Stimulated activated CD4-positive, alpha-beta T cell treated with anti-CD3 and anti-CD28 coated beads, Interleukin-4, amount 100 ng/mL, for 1 hour (primary cell): ENCODE measurements at places on chromosomes 11 and 22.

DNA sequence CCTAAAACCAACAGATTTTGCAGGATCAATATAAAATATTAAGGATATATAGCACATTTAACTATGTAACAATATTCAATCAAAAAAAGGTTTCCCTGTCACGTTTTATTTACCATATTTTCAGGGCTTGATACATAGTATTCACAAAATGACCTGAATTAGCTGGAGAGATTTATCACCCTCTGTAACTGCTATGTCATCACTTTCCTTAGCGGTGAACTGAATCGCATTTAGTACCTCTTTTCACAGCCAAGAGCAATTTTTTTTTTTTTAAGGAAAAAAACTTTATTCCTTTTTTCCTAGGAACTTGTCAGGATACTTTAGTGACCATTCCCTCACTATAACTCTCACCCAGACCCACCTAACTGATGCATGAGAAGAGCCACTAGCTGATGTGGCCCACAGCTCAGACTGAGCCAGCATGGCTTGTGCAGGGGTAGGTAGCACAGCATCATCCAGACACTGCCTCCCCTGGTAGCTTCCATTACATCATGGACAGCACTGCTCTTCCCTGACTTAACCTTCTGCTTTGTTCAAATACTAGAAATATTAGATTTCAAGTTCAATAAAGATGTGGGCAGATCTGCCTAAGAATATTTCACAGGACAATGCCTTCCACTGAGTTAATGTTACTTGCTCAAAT lies 17.0 kb upstream of the GPR83 start:
- DNase-seq = no peak

- no peak for DNase-seq
Observed at GRCh38 chr11:114132944-114133394, 73.5 kb downstream of the ZBTB16 start.

GRCh38 chr22:39253435-39254070 lies 8.8 kb upstream of the PDGFB start:
- no peak for DNase-seq

DNA sequence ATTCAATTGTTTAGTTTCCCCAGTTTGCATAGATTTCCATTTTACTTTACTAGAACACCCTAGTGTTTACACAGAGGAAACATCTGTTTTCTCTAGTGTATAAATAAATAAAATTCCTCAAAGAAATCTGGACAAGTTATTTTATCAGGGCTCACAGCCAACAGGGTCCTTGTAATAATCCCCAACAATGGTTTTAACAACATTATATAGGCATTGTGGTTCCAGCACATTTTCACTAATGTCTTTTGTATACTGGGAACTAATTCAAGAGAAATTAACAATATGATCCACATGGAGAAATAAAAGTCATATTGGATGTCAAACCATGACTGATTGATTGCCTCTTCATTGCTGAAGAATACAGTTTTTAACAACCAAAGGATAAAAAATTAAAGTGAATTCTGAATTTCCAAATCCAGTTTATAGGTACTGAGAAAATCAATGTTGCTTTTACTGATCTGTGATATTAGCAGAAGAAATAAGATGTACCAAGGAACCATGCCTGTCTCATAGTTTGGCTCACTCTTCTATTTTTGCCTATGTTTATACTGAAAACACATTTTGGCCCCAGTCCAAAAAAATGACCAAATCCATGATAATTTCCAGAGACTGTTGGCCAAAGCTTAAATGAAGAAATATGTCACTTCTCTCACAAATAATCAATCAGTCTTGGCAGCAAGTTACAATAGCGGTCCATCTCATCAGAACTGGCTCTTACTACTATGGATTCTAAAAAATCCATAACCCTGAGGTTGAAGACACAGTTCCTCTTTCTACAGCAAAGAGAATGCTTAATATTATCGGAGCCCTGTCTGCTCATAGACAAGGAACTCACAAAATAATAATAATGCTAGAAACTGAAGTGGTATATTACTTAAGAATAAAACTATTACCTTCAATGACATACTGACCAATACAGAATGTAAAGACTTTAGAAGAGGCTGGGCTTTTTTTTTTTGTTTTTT lies 1.4 kb upstream of the MS4A13 start:
- no peak for DNase-seq

- no peak for DNase-seq
Observed at GRCh38 chr22:34914846-34915245, 151.1 kb upstream of the ISX start.

DNA sequence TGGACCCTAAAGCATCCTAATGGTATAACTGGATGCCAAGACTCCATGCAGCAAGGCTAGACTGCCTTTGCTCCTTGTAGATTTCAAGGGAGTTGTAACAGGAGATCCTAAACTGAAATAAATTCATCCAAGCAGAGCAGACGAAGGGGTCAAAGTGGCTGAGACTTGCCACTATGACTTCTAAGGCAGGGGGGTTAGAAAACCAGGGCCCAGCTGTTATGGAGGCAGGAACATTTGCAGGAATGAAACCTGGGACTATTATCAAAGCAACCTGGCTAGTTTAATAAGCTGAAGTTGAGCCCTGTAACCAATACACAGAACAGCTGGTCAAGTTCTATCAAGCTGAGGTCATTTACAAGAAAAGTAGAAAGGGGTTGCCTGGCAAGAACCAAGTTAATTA lies 122.2 kb upstream of the TRPC6 start:
- DNase-seq = no peak

- DNase-seq = no peak
Observed at GRCh38 chr11:11436715-11437313, 83.8 kb upstream of the CSNK2A3 start.

- DNase-seq = no peak
Observed at GRCh38 chr22:20203142-20203551, 52.3 kb upstream of the CCDC188 start.

DNA sequence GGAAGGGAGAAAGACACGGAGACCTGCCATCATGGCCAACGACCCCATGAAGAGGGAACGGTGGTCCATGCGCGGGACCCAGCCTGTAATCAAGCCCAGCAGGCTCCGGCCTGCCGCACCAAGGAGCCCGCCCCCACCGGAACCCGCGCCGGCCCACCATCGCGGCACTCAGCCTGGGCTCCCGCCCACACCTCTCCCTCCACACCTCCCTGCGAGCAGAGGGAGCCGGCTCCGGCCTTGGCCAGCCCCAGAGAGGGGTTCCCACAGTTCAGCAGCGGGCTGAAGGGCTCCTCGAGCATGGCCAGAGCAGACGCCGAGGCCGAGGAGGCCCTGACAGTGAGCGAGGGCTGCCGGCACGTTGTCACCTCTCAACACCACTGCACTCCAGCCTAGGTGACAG lies 1302.8 kb upstream of the CNTN5 start:
- DNase-seq = no peak

DNA sequence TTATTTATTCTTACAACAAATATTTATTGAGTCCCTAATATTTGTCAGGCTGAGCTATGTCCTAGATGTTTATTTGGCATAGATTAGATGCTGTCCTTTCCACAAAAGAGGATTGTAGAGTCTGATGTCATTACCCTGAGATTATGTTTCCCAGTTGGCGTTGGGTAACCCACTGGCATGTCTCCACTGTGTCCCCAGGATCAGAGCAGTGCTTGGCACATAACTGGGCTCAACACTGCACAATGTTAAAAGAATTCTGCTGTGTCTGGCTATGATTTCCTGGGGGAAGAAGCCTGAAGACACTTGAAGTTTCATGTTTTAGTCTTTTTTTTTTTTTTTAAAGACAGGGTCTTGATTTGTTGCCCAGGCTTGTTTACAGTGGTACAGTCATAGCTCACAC lies 4.0 kb downstream of the RCN1 start:
- DNase-seq = no peak

DNA sequence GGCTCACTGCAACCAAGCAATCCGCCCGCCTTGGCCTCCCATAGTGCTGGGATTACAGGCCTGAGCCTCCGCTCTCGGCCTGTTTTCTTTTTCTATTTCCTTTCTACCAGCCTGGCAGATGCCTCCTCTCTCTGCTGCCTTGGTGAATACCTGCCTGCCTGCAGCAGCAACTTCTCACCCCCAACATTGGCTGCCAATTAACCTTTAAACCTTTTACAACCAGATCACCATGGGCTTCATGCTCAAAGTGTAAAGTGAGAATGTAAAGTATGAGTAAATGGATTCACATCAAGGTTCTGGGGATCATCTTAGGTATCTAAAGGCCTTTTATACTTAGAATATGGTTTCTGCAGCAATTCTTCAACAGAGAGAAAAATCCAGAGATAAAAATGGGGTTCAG lies 13.0 kb upstream of the FCHSD2 start:
- no peak for DNase-seq

DNA sequence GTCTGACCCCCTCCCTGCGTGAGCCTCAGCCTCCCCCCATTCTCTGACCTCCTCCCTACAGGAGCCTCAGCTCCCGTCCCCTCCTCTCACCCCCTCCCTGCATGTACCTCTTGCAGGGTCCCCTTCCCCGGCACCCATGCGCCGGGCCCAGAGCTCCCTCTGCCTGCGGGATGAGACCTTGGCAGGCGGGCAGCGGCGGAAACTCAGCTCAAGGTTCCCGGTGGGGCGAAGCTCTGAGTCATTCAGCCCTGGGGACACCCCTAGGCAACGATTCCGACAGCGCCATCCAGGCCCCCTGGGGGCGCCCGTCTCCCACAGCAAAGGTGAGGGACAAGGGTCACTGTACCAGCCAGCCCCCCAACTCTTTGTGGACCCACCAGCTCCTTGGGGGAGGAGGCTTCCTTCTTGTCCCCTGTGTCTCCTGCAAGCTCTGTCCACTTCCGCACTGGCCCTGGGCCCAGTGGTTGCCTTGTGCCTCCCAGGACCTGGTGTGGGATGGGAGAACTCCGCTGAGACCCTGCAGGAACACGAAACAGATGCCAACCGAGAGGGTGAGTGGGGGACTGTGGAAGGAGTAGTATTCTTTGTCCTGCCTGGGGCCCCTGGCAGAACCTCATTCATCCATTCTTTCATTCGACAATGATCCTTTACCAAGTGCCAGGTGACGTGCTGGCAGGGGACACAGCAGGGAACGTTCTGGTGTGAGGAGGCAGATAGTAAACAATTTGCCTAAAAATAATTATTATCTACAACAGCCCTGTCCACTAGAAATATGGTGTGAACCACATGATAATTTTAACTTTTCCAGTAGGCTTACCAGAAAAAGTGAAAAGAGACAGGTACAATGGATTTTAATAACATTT lies 3.7 kb upstream of the RPS6KA4 start:
- peak; percentile 51 for DNase-seq

DNA sequence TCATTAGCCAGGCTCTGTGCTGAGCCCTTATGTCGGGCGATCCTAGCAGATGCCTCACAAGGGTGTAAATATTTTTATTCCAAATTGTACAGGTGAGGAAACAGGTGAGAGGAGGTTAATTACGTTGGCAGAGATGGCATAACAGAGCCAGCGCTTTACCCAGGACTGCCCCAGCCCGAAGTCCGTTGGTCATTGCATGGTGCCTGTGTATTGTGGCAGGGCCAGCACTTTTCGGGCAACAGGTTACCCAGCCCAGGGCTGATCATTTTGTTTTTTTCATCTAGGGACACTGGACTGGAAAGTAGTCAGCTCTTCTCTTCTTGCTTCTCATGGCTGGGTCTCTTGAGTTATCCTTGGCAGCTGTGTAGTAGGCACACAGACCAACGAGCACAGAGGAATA lies 202.2 kb upstream of the NAV2 start:
- DNase-seq = no peak

DNA sequence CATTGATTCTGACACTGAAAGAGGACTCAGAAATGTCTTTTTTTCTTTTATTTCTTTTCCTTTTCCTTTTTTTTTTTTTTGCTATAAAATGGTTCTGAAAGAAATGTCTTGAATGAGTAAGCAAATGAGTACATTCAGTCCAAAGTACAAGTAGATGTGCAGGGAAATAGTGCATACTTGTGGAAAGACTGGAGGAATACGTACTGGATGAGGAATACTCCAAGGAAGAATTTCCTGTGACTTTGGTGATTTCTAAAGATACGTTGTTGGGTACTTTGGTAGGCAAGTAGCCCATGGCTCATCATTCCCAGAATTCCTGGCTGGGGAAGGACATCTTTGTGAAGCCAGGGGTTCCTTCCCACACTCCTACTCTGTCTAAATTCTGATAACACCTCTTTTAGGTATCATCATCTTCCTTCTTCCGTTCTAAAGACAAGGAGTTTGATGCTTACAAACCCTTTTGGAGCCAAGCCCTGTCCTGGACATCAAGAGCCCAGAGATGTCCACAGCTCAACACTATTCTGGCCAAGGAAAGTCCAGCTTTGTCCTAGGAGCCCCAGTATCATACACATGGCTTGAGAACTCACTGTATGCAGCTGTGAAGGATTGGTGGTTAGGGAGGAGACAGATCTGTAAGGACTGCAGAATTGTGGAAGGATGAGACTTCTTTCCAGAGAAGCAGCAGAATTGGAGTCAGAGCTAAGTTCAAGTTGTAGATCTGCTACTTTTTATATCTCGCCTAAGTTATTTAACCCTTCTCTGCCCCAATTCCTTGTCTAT lies 4.8 kb upstream of the NUP98 start:
- DNase-seq = no peak

DNA sequence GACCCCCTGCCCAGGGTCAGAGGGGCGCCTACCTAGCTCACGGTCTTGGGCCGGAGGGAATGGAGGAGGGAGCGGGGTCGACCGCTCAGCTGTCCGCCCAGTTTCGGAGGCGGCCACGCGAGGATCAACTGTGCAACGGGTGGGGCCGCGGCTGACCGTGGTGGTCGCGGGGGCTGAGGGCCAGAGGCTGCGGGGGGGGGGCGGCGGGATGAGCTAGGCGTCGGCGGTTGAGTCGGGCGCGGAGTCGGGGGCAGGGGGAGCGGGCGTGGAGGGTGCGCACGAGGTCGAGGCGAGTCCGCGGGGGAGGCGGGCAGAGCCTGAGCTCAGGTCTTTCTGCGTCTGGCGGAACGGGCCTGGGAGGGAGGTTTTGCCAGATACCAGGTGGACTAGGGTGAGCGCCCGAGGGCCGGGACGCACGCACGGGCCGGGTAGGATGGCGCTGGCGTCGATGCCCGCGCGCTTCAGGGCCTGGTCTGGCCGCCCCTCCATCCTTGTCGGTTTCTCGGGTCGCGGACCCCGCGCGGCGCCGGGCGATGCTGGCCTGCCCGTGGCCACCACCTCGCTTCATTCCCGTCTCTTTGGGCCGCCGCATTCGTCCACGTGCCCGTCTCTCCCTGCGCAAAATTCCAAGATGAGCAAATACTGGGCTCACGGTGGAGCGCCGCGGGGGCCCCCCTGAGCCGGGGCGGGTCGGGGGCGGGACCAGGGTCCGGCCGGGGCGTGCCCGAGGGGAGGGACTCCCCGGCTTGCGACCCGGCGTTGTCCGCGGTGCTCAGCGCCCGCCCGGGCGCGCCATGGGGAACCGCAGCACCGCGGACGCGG lies at the start of gene DRD4:
Gene DRD4 (plus strand): TSS at position 759 of the 822 bp plus-strand sequence. CDS start 36 bp downstream, at position 795.
- no peak for DNase-seq

DNA sequence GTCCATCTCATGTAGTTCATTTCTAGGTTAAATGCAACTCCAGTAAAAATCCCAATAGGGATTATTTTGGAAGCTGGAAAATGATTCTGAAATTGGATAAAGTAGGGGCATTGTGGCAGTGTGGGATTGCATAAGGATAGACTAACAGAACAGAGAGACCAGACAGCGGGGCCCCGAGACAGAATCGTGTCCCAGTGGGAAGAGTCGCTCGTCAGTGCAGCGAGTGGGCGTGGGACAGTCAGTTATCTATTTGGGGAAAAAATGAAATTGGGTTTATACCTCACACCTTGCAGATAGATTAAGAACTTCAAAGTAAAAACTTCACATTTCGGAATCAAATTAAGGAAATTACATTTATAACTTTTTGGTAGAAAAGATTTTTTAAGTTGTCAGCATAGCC lies 10.6 kb downstream of the SART1 start:
- DNase-seq = no peak

- no peak for DNase-seq
Observed at GRCh38 chr11:3830730-3831129, 10.0 kb downstream of the RHOG start.
